ENCODE measurements at places on chromosomes 5 and 9.

DNA sequence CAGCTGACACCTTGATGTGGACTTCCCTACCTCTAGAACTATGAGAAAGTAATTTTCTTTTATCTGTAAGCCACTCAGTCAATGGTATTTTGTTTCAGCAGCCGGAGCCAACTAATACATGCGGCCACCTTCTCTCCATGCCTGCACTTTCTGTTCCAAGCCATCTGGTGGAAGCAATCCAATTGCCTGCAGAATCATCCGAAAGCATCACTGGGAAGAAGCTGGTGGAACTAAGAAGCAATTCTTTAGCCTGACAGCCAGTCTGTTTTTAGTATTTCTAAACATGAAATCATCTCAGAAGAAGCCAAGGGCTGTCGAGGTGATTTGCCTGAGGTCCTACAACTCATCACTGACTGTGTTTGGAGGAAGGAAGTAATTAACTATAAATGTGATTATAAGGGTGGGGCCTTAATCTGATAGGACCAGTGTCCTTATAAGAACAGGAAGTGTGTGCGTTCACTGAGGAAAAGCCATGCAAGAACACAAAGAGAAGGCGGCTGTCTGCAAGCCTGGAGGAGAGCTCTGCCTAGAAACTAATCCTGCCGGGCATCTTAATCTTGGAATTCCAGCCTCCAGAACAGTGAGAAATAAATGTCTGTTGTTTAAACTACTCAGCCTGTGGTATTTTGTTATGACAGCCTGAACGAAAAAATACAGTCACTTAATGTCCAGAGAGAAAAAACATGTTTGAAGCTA is 49.1 kb downstream of the NXNL2 start:
- DNase-seq: no peak

DNA sequence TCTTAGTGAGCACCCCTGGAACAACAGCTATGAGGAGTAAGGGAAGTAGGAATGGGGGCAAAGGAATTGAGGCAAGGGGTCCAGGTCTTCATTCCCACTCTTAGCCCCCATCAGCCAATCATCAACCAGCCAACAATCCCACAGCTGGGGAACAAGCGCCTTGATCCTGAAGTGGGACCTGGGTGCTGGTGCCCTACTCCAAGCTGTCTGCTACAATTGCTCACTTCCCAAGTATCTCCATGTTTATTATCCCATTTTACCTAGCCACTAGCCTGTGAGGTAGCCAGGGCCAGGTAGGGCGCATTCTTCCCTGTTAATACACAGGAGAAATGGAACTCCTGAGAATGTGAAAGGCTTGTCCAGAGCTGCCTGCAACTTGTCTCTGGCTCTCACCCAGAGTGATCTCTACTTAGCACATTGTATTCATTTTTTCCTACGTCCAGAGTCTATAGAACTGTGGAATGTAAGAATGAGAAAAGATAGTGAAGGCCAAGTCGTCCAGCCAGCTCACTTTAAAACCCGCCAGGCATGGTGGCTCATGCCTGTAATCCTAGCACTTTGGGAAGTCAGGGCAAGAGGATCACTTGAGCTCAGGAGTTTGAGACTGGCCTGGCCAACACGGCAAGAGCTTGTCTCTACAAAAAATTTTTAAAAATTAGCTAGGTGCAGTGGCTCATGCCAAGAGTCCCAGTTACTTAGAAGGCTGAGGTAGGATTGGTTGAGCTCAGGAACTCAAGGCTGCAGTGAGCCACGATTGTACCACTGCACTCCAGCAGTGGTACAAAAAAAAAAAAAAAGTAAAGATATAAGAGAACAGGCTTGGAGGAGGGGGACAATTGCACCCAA is 6.2 kb upstream of the DNAJC18 start:
- no peak for DNase-seq

DNA sequence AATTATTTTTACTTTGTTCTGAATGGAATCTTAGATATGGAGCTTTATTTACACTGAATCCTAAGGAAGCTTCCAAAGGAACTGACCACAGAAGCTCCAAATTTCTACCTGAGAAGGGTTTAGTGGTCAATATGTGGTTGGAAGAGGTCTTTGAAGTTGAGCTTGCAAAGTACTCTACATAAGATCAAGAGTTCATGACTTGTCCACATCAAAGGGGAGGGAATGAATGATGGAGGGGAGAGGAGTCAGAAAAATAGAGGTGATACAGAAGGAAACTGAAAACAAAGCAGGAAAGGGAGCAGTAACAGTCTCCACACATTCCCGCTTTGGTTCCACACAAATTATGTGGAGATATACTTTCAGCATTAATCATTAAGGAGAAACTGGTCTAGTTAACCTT is 450.9 kb downstream of the HINT1 start:
- no peak for DNase-seq

DNA sequence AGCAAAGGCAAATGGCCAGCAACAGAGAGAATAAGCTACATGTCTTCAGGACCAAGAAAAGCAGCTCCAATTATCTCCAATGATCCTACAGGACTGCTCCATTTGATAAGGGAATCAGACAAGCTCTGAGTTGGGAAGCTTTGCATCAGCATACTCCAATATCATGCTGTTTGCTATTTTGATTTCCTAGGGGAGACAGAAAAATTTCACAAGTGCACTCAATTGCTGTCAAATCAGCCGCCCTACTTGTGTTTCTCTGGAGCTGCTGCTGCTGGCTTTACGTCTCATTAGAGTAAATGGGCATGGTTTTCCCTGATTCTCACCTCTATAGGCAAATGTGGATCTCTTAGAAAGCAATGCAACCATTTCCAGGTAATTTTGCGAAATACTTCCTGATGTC is 201.7 kb downstream of the PRELID2 start:
- no peak for DNase-seq

- DNase-seq: no peak
Observed at GRCh38 chr5:102418531-102418930, 80.3 kb downstream of the SLCO6A1 start.

- DNase-seq: no peak
Observed at GRCh38 chr9:92600462-92601261, 64.9 kb upstream of the ECM2 start.
